GDM1 (cell line): ENCODE measurements at places on chromosomes 7 and 10.

DNA sequence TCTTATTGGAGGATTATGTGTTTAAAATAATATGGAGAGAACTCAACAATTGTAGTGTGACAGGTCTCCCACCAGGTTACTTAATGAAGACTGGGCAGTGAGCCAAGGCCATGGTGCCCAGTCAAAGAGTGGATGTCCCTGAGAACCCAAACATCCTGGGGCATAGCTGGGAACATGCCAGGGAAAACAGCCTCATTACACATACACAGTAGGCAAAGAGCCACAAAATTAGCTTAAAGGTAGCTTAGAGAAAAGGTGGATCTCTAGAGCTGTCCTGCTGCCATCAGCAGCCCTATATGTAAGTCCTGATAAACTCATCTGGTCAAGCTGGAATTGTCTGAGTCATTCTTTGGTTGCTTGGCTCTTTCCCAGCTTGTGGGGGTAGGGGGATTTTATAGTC, 287.8 kb downstream of the PHF14 start:
- no peak for DNase-seq

GRCh38 chr7:139995017-139995915, 67.5 kb downstream of the PARP12 start:
- DNase-seq, result no peak

DNA sequence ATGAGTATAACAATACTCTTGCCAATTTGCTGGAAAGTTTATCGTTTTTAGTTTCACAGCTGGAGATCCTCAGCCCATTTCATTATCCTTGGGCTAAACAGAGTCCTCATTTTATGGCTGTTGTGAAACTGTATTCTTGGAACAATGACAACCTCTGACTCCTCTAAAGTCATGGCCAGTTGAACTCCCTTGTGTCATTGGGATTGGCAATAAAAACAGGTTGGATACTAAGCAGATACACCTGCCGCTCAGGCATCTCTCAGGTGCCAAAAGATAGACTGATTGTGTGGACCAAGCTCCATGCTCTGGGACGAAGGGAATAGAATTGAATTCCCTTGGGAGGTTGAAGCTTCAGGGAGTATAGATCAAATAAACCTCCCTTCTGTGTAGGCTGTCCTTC, 182.2 kb downstream of the WDR11 start:
- DNase-seq, result no peak

GRCh38 chr10:114716811-114717404, 58.8 kb upstream of the ABLIM1 start:
- DNase-seq, result no peak

- DNase-seq, result no peak
These were observed 38.2 kb downstream of the MDH2 start for GRCh38 chr7:76086070-76086469.

GRCh38 chr7:158463317-158463716, 124.3 kb downstream of the PTPRN2 start:
- no peak for DNase-seq

- no peak for DNase-seq
These were observed 131.1 kb downstream of the WDR37 start for GRCh38 chr10:1187151-1187854.

DNA sequence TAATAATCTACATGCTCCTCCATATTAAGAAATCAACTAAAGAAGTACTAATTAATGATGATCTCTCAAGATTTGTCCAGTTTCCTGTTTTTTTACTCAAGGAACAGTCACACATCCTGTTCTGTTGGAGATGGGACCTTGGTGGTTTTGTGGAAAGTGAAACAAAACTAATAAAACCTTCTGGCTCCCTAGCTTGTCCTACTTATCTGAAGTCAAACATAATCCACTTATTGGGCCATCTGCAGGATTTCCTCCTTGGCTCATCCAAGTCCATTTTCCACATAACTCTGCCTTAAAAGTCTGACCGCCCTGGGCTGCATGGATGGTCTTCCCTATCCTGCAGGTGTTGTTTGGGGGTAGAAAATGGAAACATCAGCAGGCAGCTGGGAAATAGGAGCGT, 39.4 kb upstream of the TARP start:
- no peak for DNase-seq

GRCh38 chr7:98464558-98464940, 63.7 kb upstream of the BAIAP2L1 start:
- no peak for DNase-seq

DNA sequence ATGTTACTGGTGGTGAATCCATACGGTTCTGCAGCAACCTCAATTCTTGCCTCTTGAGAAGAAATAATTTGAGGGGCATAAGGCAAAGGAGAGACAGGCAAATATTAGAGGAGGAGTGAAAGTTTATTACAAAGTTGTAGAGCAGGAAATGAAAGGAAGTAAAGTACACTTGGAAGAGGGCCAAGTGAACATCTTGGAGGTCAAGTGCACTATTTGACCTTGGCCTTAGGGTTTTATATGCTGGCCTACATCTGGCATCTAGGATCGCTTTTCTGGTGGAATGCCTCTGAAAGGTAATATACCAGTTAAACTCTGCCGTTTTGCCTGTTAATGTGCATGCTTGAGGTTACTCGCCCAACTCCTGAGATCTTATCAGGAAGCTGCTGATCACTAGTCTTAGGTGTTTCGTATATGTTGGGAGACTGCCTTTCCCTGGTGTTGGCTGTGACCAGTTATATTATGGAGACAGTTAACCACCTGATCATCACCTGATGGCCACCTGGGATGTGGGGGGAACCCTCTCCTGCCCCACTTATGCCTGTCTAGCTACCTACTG, 66.1 kb upstream of the CYP2C18 start:
- DNase-seq, result no peak

GRCh38 chr7:131326576-131326975, 1.1 kb upstream of the MKLN1 start:
- no peak for DNase-seq

- DNase-seq, result no peak
These were observed 10.8 kb downstream of the LOXL4 start for GRCh38 chr10:98257198-98257597.

GRCh38 chr7:83976302-83976701, 218.3 kb downstream of the SEMA3A start:
- no peak for DNase-seq

- no peak for DNase-seq
These were observed 51.2 kb upstream of the GTF2I start for GRCh38 chr7:74606101-74606908.

- DNase-seq, result no peak
These were observed 226.5 kb downstream of the RPS24 start for GRCh38 chr10:78260141-78260540.
